Activated naive CD4-positive, alpha-beta T cell treated with anti-CD3 and anti-CD28 coated beads, Interleukin-2, amount 10 ng/mL, durations not matched to agents 5 hours and 36 hours (primary cell): ENCODE measurements at places on chromosomes 2 and 18. TPM values are rescaled to one million over a fixed set of nuclear protein-coding genes. Genes with fewer than 3 reads are reported as not detected.

Gene CXCR1
- 0.28 TPM for total RNA-seq

Gene SAG
- 0.10 TPM for total RNA-seq

Gene PDE11A
- total RNA-seq = not detected

Gene NCL
- total RNA-seq = 508 TPM

Gene TMEM198
- 1.1 TPM for total RNA-seq

Gene STAT4
- total RNA-seq = 166 TPM

Gene FAM237A
- not detected for total RNA-seq

Gene RGPD4
- not detected for total RNA-seq

Gene RNF144A
- 77.5 TPM for total RNA-seq

Gene OTX1
- total RNA-seq = not detected

Gene MAP3K19
- total RNA-seq = not detected

Gene CAVIN2
- not detected for total RNA-seq

Gene SRD5A2
- not detected for total RNA-seq

Gene HOXD12
- total RNA-seq = not detected

Gene RAPGEF4
- 0.38 TPM for total RNA-seq

Gene UGT1A10
- total RNA-seq = not detected

Gene CHST9
- total RNA-seq = not detected

Gene SMYD1
- not detected for total RNA-seq

Gene GPR45
- not detected for total RNA-seq

Gene LRATD1
- not detected for total RNA-seq

Gene UGT1A3
- total RNA-seq = not detected

Gene E2F6
- total RNA-seq = 6.6 TPM

Gene PELI1
- total RNA-seq = 28.2 TPM

Gene LBX2
- 0.35 TPM for total RNA-seq

Gene TMEM17
- not detected for total RNA-seq

Gene UGT1A8
- total RNA-seq = not detected

Gene REG3G
- not detected for total RNA-seq

Gene METTL8
- total RNA-seq = 18.0 TPM

Gene PTPRN
- total RNA-seq = not detected

Gene MOB1A
- total RNA-seq = 156 TPM

Gene CNDP1
- total RNA-seq = not detected

Gene LDLRAD4
- 32.5 TPM for total RNA-seq

Gene CNRIP1
- total RNA-seq = not detected

Gene PPM1G
- 98.3 TPM for total RNA-seq

Gene AQP12A
- total RNA-seq = not detected

Gene GRB14
- not detected for total RNA-seq

Gene ST8SIA3
- not detected for total RNA-seq

Gene SERPINB4
- not detected for total RNA-seq

Gene C2orf72
- total RNA-seq = 0.65 TPM

Gene IL1RN
- not detected for total RNA-seq

Gene SPATA3
- total RNA-seq = not detected

Gene FOXD4L1
- 0.40 TPM for total RNA-seq

Gene PLB1
- 0.99 TPM for total RNA-seq

Gene EPB41L3
- total RNA-seq = 4.7 TPM

Gene TPO
- not detected for total RNA-seq

Gene RND3
- total RNA-seq = not detected

Gene C2orf42
- total RNA-seq = 24.8 TPM

Gene MRPL53
- 122 TPM for total RNA-seq

Gene CFC1B
- not detected for total RNA-seq

Gene ZNF519
- total RNA-seq = 13.3 TPM

Gene EPB41L5
- total RNA-seq = 4.0 TPM

Gene MC5R
- not detected for total RNA-seq

Gene UNC80
- total RNA-seq = not detected

Gene ACMSD
- total RNA-seq = not detected
